Activated CD8-positive, alpha-beta memory T cell treated with anti-CD3 and anti-CD28 coated beads, Interleukin-2, amount 50 U/mL, for 48 hours (primary cell): ENCODE measurements at places on chromosomes 6 and 20.
A peak's percentile ranks its signal among the peaks of the same experiment; 100 is the strongest.

- DNase-seq = no peak
Measured at GRCh38 chr6:111530667-111531066, 47.6 kb upstream of the REV3L start.

- DNase-seq = no peak
Measured at GRCh38 chr20:1469306-1469905, 2.8 kb upstream of the NSFL1C start.

GRCh38 chr20:41738604-41739206 lies 120.5 kb upstream of the CHD6 start:
- peak; percentile 70 for DNase-seq

DNA sequence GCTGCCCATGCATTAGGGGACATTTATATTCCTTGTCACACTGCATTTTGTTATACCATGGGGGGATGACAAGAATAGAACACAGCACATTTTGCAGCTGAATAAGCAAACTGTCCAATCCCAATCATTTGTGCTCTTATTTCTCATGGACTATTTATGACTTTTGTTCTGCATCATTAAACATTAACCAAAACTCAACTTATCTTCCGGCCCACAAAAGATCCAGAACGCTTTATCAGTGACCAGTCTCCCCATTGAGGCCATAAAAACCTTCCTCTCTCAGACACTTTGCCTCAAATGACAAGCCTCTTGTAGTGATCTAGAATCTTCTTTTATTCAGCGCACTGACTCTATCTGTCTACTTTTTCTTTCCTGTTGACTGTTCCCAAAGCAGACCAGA lies 28.4 kb upstream of the FOXQ1 start:
- no peak for DNase-seq

GRCh38 chr6:81755551-81755950 lies 3.1 kb upstream of the TENT5A start:
- DNase-seq = no peak

- DNase-seq = no peak
Measured at GRCh38 chr6:139588734-139589593, 214.5 kb upstream of the CITED2 start.

- no peak for DNase-seq
Measured at GRCh38 chr6:44788387-44788981, 401.0 kb downstream of the CDC5L start.

DNA sequence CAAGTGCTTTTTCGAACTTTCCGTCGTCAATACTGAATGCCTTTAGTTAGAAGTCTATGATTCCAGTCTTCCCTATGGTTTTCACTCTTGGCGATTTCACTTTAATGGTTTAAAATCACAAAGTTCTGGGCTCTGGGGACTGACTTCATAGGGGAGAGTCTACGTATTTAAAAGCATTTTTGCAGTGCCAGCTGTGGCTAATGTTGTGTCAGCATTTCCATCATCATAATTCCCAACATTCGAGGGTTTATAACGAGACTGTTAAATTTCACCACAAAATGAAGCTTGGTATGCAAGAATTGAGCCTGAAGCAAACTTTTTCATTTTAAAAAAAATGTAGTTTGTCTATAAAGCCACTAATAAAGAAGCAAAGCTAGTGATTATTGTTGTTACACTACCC lies 242.7 kb downstream of the SOX4 start:
- DNase-seq = no peak

GRCh38 chr6:24004659-24005058 lies 121.4 kb upstream of the NRSN1 start:
- no peak for DNase-seq

DNA sequence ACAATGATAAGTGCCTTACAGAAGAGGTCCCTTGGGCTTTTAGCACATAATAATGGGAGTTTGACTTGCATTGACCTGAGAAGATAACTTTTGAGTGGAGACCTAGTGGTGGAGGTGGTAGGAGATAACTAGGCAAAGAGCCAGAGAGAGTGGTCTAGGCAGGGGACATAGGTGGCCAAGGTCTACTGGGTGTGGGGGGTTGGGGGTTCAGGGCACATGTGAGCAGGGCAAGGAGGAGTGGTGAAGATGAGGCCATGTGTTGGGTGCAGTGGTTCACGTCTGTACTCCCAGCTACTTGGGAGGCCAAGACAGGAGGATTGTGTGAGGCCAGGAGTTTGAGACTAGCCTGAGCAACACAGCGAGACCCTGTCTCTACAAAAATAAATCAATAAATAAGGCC lies 74.3 kb upstream of the CTNNBL1 start:
- DNase-seq = no peak

GRCh38 chr6:139164001-139164400 lies 29.1 kb downstream of the HECA start:
- no peak for DNase-seq

DNA sequence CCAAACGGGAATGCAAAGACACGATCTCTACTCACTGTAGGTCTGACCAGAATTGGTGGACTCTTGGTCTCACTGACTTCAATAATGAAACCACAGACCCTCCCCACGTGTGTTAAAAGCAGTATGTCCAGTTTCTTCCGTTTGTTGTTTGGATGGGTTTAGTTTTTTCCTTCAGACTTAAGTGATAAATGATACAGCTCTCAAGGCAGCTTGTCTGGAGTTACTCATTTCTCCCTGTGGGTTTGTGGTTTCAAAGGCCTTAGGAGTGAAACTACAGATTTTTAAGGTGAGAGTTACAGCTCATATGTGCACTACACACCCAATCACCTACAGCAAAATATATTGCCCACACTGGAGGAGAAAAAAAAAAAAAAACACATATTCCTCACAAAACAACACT lies 86.7 kb upstream of the STMND1 start:
- no peak for DNase-seq

DNA sequence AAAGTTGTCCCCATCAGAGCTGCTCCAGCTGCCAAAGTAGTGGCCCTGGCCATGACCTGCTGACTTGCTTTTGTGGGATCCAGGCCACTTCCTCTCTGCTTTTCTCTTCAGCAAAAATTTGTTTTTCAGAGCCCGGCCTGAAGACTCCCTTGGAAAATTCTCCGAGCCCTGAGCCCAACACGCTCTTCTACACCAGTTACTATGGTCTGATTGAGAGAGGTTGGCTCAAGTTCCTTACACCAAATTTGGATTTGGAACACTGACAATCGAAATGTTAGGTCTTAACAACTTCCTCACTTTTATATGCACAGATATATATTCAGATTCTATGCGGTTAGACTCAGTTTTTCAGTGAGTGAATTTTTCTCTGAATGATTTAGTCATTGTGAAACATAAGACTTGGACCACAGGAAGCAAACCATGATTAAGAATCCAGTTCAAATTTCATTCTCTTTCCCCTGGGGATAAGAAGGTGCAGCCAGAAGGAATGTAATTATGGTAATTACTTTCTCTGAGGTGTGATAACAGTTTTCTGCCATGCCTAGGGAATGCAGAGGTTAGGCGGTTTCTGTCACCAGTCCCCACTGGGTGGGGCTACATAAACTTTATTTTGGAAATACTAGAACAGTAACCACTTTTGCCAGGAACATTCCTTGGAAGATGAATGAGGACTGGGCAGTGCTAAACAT lies 365.2 kb downstream of the SYNE1 start:
- DNase-seq = no peak

GRCh38 chr20:34515484-34516246 lies 557 bp upstream of the DYNLRB1 start:
- peak; percentile 83 for DNase-seq

DNA sequence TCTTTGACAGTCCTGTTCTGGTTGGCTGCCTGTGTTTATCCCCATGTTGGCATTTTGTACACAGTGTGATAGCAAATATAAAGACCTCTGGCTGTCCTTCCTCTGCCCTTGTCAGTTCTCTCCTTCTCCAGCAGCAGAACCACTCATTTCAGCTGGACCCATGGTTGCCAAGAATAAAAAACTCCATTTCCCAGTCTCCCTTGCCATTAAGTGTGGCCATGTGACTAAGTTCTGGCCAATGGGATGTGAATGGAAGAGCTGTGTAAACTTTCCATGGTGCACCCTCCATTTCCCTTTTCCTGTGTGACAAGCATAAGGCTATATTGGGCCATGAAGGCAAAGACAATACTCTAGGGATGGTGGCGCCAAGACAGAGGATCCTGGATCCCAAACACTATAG lies 78.4 kb upstream of the TBC1D7 start:
- DNase-seq = no peak

- DNase-seq = no peak
Measured at GRCh38 chr6:95285881-95286280, 291.5 kb upstream of the MANEA start.

- peak; percentile 69 for DNase-seq
Measured at GRCh38 chr20:32333181-32333987, 24.7 kb upstream of the ASXL1 start.
